ENCODE measurements at places on chromosomes 16 and 17.

- no peak for DNase-seq
Measured at GRCh38 chr16:53166099-53166498, 111.3 kb downstream of the CHD9 start.

DNA sequence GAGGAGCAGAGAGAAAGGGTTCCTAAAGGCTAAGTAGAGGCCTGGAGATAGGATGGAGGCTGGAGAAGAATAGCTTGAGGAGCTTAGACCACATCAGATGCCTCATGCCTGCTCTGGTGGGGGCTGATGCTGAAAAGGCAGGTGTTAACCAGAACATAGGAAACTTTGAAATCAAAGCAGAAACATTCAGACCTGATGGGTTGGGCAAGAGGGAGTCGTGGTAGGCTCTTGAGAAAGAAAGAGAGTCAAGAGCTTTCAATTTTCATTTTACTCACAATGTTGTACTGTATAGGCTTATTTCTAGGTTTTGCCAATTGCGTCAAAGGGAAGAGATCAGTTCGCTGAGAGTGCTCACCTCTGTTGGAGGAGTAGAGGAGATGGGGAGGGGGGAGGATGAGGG lies 406.6 kb upstream of the SALL1 start:
- DNase-seq: no peak

- DNase-seq: no peak
Measured at GRCh38 chr17:20967776-20968175, 75.0 kb downstream of the USP22 start.

DNA sequence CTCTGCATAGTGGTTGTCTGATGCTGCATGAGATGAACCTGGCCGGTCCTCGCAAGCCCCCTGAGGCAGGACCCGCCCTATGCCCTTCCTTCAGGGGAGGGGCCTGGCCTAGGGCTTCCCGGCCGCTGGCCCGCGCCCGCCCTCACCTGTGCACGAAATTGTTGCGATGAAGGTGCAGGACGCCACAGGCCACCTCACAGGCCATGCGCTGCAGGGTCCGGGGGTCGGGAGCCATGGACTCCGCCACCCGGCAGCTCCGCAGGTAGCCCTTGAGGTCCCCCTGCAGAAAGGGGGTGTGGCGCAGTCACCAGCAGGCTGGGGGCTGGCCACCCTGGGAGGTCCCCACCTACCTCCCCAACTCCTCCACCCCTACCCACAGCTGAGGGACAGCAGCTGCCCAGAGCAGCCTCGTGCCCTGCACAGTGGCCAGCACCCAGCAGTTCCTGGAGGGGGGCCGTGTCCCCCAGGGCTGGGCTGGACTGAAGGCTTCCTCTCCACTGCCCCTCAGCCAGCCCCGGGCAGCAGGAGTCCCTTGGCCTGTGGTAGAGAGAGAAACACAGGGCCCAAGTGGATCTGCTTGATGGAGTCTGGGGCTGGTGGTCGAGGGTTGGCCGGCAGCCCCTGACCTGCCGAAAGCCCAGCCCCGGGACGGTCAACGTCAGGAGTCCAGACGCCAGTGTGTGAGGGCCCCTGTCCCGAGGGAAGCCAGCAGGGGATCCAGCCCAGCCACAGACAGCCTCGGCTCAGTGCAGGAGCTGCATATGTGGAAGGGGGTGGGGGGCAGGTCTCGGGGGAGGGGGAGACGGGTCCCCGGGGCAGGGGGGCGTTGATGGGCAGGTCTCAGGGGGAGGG lies 38.8 kb upstream of the PVALEF start:
- DNase-seq: no peak

DNA sequence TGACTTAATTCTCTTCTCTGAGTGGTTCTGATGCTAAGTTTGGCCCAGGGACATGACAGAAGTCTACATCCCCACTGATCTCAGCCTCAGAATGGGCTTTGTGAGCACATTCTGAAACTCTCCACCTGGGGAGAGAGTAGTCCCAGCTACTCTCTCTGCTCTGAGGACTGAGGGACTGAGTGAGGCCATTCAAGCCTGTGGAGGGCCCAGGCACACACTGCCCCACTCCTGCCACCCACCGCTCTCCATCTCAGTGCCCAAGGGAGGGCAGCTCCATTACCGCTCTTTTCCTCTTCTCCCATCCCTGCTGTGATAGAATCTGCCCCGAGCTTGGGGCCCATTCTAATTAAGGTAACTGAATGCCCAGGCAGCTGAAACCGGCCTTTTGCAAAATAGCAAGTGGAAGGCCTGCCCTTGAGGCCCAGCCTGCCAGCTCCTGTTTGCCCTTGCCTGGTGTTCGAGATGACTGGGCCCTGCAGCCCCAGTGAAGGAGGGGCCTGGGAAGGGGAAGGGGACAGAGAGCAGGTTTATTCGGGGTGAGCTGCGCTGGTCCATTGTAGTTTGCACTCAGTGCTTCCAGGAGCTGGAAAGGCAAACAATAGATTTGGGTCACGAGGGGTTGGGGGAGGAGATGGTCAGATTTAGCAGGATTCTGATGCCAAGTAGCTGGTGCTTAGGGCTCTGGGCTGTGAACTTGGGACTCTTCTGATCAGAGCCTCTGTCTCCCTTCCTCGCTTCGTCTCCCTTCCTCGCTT lies 76.2 kb downstream of the RAB11FIP4 start:
- no peak for DNase-seq

DNA sequence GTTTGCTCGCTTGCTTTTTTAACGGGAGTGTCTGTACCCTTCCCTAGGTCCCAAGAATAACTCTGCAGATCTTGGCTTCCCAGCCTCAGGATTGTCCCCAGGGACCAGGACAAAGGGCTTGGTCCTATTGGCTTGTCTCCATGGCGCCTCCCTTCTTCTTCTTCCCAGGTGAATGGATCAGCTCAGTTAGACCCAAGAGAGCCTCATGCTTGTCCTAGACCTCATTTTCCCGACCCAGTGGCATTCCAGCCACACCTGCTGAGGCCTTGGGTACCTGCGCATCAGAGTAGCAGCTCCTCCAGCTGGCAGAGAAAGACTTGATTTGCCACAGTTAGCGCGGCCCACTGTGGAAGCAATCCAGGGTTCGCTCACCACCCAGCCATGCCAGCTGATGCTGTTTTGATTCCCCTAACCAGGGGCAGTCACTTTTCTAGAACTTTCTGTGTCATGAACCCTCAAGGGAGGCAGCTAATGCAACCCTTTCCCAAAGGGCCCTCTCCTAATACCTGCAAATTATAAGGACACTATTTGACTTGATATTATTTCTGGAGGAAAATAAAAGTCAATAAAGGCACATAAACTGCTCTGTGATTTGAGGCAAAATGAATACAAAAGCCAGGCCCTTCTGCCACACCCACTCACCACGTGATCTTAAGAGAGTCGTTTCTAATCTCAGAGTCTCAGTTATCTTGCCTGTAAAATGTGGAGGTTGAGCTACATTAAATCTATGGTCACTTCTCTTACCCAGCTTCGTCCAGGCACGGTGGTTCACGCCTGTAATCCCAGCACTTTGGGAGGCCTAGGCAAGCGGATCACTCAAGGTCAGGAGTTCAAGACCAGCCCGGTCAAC lies 13.9 kb downstream of the GPR142 start:
- no peak for DNase-seq

DNA sequence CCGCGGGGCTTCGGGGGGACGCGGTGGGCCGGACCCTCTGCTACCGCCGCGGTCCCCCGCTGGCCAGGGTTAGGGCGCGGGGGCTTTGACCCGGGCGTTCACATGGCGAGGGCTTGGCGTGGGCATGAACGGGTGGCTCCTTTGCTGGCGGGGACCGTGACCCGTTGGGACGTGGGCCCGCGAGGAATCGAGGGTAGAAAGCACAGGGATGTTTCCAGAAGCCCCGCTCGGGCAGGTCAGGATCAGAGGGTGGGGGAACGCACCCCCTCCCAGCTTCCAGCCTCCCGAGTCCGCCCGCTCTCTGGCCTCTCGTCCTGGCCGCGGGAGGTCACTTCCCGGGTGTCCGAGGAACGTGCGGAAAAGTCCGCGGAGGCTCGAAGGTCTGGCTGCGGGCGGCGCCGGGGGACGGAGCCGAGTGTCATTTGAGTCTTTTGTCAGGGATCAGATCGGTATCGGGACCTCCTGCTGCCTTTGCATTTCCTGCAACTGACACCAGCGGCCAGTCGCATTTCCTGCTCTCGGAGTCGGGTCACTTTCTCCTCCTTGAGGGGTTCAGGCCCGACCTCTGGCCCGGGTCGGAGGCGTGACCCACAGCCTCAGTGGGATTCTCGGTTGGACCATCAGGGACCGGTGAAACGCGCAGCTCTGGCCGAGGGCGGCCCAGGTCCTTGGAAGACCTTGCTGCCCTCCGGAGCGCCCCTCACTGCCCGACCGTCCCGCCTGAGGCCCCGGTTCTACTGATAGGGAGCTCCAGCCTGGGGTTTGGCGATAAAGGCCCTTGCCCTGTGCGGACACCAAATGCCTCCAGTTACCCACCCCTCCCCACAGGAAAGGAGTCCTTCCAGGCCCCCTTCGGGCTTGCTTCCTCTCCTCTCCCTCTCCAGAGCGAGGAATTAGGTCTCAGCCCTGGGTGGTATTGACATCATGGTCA lies 702 bp upstream of the WNT3 start:
- no peak for DNase-seq

DNA sequence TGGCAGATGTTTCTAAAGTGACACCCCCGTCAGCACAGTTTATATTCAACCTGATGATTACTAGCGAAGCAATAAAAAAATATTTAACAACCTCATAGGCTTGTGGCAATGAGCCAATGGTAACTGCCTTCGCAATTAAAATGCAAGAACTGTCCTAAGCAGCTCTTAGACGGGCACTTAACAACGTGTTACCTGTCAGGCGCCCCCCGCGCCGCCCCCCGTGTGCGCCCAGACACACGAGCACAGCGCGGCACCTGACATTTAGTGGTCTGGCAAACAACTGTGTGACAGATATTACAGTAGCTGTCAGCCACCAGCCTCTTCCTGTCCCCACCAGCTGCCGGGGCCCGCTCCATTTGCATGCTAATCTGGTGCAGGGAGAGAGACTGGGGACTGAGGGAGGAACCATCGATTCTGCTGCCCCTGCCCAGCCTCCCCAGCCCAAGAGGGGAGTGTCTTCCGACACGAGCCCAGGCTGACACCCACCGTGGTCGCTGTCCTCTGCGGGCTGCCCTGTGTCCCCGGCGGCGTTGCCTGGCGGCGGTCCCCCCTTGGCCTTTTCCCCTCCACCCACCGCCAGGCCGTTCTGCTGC lies 12.7 kb downstream of the NDUFAF8 start:
- DNase-seq: no peak

- no peak for DNase-seq
Measured at GRCh38 chr17:14755002-14755401, 454.1 kb downstream of the HS3ST3B1 start.

- DNase-seq: no peak
Measured at GRCh38 chr16:66612422-66612821, 7.9 kb downstream of the CMTM3 start.

GRCh38 chr16:12522334-12522733 lies 281.4 kb downstream of the CPPED1 start:
- DNase-seq: no peak

DNA sequence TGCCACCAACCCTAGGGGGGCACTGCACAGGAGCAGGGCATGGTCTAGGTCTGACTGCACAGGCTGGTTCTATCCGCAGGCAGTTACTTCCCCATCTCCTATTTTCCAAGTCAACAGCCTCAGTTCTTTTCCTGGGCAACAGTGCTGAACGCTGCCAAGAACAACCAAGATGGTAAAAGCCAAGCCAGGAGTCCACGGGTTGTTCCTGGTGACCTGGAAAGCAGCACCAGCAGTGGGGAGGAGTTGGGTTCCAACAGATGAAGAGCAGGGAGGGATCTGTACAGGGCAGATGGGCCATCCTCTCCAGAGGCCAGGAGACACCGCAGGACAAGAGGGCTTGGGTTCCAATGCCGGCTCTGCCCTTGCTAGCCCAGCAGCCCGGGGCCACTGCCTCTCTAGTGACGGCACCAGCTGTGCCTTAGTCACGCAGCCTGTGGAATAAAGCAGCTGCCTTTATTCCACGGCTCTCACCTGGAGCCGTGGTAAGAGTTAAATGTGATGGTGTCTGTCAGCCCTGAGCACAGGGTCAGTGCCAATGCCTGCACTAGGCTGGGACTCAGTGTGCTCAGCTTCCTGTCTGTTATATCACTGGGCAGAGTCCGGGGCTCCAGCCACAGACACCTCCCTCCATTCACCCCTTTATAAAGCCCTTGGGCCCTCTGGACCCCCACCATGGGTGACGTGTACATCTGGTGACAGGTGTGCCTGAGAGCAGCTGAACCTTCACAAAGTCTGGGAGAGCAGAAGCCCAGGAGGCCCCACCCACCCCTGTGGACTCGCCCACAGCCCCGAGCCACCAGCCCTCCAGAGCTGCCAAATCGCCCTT lies 44.9 kb downstream of the MARF1 start:
- no peak for DNase-seq

DNA sequence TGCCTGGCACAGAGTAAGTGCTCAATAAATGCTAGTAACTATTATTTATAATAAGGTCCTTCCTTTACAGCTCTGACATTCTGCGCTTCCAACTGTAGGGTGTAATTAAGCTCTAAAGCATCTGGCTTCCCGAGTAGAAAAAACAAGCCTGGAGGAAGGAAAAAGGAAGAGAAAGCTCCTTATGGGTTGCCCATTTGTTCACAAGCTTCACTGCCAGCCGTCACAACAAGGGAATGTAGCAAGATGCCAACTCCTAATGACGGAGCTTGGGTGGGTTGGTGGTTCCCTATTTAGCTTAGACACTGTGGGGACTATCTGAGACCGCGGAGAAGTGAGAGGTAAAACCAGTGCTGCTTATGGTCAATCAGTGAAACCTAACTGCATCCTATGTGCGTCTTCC lies 7.3 kb upstream of the RPRML start:
- no peak for DNase-seq

GRCh38 chr17:47733674-47734410 lies 806 bp downstream of the TBX21 start:
- DNase-seq: no peak

DNA sequence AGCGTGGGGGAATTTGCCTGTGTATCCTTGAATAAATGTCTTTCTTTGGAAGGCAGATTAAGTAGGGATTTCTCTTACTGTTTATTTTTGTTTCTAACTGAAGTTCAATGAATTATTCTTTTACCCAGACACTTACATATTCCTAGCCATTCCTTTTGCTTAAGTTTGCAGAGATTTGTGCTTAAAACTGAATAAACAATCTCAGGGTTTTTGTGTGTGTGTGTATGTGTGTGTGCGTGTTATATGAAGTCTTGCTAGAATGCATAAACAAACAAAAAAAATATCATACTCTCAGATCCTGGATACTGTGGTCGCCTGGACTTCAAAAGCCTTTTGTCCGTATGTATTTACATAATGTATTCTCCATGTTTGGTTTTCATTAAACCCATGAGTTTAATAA lies 672.8 kb downstream of the MAF start:
- no peak for DNase-seq

DNA sequence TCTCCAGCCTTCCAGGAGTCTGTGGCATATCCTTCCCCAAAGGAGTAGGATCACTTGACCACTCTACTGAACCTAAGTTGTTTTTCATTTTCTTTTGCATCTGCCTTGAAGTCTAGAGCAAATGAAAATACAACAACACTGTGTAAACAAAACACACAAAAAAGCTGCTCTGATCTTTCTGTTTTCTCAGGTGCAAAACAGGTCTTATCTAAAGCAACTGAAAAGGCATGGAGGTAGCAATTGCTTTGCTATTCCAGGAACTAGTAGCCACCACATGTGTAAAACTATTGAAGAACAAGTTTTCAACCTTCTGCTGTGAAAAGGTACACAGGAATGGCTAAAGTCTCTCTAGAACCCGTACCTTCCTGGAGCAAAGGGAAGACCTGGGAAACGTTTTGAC lies 127.1 kb downstream of the PITPNC1 start:
- DNase-seq: no peak

- no peak for DNase-seq
Measured at GRCh38 chr17:57097832-57098421, 12.9 kb downstream of the AKAP1 start.

- no peak for DNase-seq
Measured at GRCh38 chr17:83128306-83129240, 49.2 kb downstream of the METRNL start.

GRCh38 chr17:52064791-52065211 lies 93.7 kb downstream of the CA10 start:
- no peak for DNase-seq
